ENCODE measurements at places on chromosomes 1 and 21. TPM values are rescaled to one million over a fixed set of nuclear protein-coding genes. Genes with fewer than 3 reads are reported as not detected.

Gene CYP4A11
- not detected for total RNA-seq

Gene VSIG8
- not detected for total RNA-seq

Gene PCP4L1
- total RNA-seq = not detected

Gene WDR64
- not detected for total RNA-seq

Gene OPRD1
- total RNA-seq = 6.9 TPM

Gene CA6
- total RNA-seq = not detected

Gene CASQ1
- total RNA-seq = not detected

Gene LGR6
- 0.23 TPM for total RNA-seq

Gene MYOG
- not detected for total RNA-seq

Gene CFAP107
- not detected for total RNA-seq

Gene OR2T11
- not detected for total RNA-seq

Gene LCE2B
- not detected for total RNA-seq

Gene KIF17
- 0.40 TPM for total RNA-seq

Measured in A375 (cell line).